ENCODE measurements at places on chromosomes 13 and 19.
A peak's percentile ranks its signal among the peaks of the same experiment; 100 is the strongest.

GRCh38 chr19:52170863-52171320, 529 bp downstream of the ZNF836 start:
- DNase-seq, result no peak

GRCh38 chr19:47027586-47028088, 8.0 kb downstream of the NPAS1 start:
- no peak for DNase-seq

- DNase-seq, result no peak
Measured at GRCh38 chr13:105608104-105608503, 927.4 kb downstream of the EFNB2 start.

DNA sequence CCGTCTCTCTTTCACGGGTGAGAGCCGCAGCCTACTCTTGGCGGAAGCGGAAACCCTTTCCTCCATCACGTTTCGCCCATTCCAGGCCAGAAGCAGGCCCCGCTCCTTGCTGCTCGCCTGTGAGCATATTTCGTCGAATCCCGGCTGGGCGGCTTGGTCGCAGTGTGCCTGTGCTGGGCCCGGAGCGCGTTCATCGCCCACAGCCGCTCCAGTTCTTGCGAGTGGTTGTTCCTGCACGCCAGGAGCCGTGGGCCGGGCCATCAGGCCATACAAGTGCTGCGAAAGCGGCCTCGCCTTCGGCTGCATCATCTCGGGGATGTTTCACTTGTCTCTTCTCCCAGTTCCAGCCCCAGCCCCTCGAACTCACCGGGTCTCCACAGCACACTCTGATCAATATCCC, 65.0 kb downstream of the ZNF627 start:
- no peak for DNase-seq

GRCh38 chr19:33621811-33622504, at the start of gene CHST8:
Gene CHST8 (plus strand): TSS chr19:33621953. CDS start chr19:33689262, 67,309 bp downstream.
- peak; percentile 14 for DNase-seq

DNA sequence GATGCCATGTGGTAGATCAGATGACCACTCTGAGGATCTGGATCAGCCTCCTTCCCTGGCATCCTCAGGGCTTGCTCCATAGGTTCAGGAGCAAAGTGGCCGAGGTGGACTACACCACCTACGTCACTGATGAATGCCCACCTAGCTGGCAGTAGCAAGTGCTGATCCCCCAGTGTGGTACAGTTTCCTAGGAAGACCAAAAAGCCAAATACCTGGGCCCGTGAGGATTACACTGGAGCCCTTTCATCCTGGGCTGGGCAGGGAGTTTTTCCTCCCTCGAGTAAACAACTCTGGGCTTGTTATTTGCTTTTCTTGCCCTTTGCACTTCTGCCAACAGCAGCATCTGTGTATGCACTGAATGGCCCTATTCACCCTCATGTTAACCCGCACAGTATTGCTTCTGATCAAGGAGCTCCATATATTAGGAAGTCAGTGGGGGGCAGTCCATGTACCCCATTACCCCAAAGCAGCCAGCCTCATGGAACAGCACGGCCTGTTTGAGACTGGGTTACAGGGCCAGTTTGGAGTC, 3.3 kb upstream of the MYADM start:
- DNase-seq, result no peak

- no peak for DNase-seq
Measured at GRCh38 chr13:38849315-38849714, 141.3 kb downstream of the STOML3 start.

DNA sequence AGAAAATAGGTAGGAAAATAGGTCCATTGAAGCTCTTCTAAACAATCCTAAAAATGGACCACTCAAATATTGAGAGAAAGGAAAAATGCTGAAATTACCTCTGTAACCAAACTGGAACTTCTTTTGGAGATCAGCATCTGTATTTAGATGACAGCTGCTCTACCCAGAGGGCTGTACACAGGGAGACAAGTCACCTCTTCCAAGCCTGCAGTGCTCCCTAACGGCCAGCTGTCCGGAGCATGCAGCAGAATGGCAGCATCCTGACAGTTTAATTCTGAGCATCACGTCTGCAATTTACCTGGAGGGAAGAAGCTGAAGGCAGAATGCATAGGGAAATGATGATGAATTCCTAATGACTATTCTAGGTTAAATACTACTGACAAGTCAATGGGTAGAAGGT, 62.8 kb upstream of the DIAPH3 start:
- no peak for DNase-seq

- DNase-seq, result no peak
Measured at GRCh38 chr13:49098771-49099512, 121.2 kb upstream of the MLNR start.

- DNase-seq, result no peak
Measured at GRCh38 chr13:46181840-46182490, at the start of gene LCP1. Gene LCP1 (minus strand): TSS chr13:46182177. CDS start chr13:46159662, 22,515 bp downstream.

DNA sequence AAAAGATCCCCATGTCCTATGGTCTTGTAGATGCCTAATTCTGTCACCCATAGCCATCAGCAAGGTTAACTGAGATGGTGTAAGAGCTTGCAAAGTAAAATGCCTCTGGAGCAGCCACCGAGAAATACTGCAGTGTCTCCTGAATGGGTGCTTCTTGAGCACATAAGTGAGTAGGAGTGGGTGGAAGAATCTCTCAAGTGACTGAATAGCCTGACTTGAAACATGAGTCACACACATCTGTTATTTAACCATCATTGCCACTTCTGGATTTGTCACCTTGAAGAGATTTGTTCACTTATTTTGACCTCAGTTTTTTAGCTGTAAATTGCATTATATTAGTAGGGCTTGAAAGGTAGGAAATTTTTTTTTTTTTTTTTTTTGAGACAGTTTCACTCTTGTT, 2.3 kb downstream of the ZNF714 start:
- no peak for DNase-seq

GRCh38 chr13:23609414-23609760, 39.2 kb downstream of the TNFRSF19 start:
- no peak for DNase-seq

GRCh38 chr13:45630791-45631190, 15.3 kb upstream of the ERICH6B start:
- DNase-seq, result no peak

GRCh38 chr19:5137114-5137513, 168.2 kb downstream of the KDM4B start:
- no peak for DNase-seq

DNA sequence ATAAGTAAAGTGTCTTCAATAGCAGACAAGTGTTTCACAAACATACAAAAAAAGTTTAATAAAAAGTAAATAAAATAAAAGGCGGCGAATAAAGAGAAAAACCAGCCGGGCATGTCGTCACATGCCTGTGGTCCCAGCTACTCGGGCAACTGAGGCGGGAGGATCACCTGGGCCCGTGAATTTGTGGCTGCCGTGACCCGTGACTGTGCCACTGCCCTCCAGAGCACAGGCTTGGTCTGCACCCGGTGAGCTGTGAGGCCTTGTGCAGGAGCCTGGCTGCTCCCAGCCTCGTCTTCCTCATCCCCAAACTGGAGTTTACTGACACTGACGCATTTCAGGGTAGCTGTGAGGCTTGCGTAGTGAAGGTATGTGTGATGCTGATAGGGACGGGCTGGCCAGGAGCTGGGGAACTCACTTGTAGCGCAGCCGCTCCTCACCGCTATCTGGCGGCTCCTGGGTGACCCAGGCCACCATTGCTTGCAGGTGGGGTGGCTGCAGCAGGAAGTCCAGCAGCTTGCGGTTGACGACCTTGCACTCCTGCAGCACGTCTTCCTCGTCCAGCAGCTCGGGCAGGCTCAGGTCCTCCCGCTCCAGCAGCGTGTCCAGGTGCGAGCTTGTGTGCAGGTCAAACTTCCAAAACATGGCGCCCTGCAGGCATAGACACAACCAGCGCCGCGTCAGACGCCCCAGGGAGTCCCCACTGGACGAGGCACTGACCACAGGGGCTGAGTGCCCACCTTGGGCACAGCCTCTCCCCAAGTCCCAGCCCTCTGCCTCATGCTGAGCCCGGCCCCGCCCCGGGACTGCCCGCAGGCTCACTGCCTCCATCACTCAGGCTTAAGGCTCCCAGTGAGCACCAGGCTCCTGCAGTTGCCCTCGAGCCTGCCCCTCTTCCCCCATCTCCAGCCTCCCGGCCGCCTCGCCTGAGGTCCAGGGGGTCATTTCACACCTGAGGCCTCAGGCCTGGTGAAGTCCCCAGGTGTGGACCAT, 12.1 kb downstream of the PPP6R1 start:
- no peak for DNase-seq

DNA sequence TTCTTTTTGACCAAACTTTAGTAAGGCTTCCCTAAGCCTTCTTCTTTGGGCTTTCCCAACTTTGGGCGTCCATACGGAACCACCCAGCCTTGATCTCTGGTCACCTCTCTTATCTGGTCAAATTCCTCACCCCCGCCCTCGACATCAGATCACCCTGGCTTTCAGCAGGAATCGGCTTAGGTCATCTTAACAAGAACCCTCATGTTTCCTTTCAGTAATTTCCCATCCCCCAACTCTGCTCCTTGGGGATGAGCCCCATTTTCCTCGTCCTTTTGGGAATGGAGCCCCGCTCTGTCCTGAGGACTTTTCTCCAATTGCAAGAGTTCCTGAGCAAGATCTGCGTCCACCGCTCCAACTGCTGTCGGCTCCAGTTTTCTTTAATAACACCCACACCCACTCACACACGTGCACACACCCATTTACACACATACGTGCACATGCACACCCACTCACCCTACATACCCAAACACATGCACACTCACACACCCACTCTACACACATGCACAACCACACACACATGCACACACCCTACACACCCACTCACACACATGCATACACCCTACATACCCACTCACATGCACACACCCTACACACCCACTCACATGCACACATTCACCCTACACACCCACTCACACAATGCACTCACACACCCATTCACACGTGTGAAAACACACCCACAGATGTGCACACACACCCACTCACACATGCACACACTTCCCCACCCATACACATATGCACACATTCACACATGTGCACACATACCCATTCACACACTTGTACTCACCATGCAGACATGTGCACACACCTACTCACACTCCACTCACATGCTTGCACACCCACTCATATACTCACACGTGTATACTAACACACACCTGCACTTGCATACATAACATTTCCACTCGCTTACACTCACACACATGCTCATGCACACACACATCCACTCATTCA, 87.0 kb upstream of the TM9SF2 start:
- DNase-seq, result no peak

- no peak for DNase-seq
Measured at GRCh38 chr19:7734220-7735203, 2.6 kb upstream of the CLEC4G start.

DNA sequence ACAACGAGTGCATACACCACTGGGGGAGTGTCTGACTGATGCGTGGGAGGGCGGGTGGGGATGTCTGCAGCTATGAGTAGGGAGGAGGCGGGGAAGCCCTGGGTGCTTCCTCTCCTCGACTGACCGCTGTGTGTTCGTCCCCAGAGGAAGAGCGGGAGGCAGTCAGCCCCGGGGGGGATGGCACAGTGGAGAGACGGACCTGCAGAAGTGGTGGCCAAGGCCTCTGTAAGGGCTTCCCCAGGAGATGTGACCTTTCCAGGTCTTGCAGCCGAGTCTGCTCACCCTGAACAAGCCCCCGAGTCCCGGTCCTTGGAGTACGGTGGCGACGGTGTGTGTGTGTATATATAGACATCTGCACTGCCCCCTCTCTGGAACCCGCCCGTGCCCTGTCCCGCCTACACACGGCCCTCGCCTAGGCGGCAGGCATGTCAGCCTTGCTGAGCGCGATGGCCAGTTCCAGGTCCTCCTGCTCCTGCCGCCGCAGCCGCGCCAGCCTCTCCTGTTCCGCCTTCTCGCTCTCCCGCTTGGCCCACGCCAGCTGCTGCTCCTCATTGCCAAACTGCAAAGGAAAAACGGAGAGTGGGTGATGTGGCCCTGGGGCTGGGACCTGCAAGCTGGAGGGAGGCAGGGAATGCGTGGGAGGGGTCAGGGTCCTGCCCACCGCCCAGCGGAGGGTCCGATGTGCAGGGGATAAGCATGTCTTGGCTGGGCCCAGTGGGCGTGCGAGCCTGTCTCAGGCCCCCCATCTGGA, 30.8 kb downstream of the KLF2 start:
- peak; percentile 4 for DNase-seq

- no peak for DNase-seq
Measured at GRCh38 chr13:30196025-30196424, 111.3 kb downstream of the KATNAL1 start.

DNA sequence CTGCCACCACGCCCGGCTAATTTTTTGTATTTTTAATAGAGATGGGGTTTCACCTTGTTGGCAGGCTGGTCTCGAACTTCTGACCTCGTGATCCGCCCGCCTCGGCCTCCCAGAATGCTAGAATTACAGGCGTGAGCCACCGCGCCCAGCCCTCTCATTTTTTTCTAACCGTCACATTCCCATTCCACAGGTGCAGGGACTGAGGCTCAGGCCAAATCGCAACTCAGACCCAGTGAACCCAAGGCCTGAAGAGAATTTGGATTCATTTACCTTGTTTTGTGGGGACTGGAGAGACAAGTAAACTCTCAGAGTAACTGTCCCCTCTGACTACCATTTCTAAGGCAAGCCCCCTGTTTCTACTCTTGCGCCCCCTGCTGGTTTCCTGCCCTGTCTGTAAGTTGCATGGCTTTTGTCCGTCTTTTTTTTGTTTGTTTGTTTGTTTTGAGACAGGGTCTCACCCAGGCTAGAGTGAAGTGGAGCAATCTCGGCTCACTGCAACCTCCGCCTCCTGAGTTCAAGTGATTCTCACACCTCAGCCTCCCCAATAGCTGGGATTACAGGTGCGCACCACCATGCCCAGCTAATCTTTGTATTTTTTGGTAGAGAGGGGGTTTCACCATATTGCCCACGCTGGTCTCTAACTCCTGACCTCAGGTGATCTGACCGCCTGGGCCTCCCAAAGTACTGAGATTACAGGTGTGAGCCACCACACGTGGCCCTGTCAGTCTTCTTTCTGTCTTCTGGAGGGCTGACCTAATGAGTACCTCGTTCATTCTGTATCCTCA, 2.3 kb upstream of the STRN4 start:
- DNase-seq, result no peak

- DNase-seq, result no peak
Measured at GRCh38 chr19:10854350-10855089, 6.3 kb downstream of the C19orf38 start.

DNA sequence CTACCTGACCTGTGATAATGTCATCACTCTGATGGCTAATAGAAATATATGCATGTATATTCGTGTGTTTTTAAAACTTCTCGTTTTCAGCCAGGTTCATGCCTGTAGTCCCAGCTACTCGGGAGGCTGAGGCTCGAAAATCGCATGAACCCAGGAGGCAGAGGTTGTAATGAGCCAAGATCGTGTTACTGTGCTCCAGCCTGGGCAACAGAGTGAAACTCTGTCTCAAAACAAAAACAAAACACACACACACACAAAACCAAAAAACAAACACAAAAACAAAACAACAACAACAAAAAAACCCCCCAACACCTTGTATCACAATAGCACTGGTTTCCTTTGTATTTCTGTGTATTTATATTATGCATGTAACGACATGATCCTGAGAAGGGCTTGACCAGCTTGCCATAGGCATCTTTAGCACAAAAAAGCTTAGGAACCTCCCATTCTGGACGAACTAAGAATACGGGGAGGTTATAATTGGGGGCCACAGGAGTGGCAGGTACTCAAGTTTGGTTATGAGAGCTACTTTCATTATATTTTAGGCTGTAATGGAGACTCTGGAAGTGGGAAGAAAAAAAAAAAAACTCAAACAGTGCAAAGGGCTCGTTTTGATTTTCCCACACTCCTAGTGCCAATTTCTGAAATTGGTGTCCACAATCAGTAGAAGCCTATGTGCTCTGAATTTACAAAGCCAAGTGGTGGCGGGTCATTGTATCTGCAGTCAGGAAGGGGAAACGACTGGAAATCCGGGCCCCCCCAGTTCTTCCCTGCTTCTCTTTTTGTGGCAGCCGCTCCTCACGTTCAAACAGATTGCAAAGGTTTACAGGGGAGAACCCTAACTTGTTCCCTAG, 1.2 kb upstream of the ACP7 start:
- no peak for DNase-seq

Data from anterior cingulate cortex (tissue), 58 donors.